ENCODE measurements at places on chromosomes 7 and 10. TPM values are rescaled to one million over a fixed set of nuclear protein-coding genes. Genes with fewer than 3 reads are reported as not detected.
A peak's percentile ranks its signal among the peaks of the same experiment; 100 is the strongest.

RAB19 gene
- 23.0 TPM for total RNA-seq

DNA sequence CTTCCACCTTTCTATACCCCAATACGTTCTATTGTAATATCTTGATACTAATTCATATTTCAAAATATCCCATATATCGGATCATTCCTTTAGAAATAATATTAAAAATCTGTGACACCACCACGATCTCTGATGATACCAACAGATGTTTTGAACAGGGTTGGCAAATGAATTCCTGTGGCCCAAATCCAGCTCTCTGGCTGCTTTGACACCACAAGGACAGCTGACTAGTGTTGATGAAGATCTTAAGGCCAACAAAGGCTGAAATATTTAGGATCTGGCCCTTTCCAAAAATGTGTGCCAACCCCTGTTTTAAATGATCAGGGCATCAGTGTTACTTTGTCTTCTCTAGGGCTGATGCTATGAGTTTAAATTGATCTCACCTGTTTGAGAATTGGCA is 380.7 kb upstream of the PFKP start:
- no peaks in the 10 kb centered on the region for H3K4me1 ChIP-seq
- H3K36me3 ChIP-seq: no peaks in the 10 kb centered on the region
- no peak for DNase-seq

DNA sequence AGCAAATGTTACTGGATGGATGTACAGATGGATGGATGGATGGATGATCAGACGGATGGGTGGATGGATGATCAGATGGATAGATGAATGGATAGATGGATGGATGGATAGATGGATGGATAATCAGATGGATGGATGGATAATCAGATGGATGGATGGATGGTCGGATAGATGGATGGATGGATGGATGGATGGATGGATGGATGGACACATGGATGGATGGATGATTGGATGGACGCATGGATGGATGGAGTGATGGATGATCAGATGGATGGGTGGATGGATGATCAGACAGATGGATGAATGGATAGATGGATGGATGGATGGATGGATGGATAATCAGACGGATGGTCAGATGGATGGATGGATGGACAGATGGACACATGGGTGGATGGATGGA is 90.3 kb upstream of the TCF7L2 start:
- H3K36me3 ChIP-seq: no peaks in the 10 kb centered on the region
- H3K4me1 ChIP-seq: no peaks in the 10 kb centered on the region
- H3K27me3 ChIP-seq: no peaks in the 10 kb centered on the region
- no peak for DNase-seq

- H3K4me3 ChIP-seq: no peak overlapping the region
- no peak for DNase-seq
- no peaks in the 10 kb centered on the region for H3K4me1 ChIP-seq
- H3K36me3 ChIP-seq: no peaks in the 10 kb centered on the region
- H3K27me3 ChIP-seq: peaks cover 4% of the 10 kb centered on the region
- H3K27ac ChIP-seq: no peak overlapping the region
Measured at GRCh38 chr7:38539477-38540081, 91.6 kb downstream of the AMPH start.

DNA sequence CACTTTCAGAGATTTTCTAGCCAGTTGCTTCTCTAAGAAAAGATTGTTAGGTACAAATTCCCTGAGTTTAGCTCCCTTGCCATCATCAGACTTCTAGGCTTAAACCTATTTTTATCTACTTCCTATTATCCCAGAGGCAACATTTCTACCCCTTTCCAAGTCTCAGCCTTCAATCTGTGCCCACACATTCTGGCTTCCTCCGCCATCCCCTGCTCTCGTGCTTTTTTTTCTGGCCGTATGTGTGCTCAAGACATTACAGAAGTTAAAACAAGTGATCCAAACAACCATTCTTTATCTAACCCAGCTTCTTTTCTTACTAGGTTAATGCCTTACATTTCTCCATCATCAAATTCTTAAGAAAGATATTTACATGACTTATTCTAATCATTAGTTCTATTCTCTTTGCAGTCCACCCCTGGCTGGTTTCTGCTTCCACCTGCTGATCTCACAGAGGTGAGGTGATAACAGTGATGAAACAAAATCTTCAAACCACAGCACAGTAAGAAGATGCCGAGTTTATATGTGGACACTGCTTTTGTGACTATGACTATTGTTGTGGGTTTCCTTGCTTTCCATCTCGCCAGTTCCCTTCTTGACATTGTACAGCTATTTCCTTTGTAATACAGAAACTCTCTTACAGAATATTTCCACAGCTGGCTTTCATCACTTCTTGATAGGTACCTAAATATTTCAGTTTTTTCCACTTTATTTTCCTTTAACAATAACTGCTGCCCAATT is 18.3 kb upstream of the CDK6 start:
- H3K27me3 ChIP-seq: no peaks in the 10 kb centered on the region
- DNase-seq: peak; percentile 68
- H3K27ac ChIP-seq: peak overlapping the region; percentile 85
- H3K4me1 ChIP-seq: peaks cover 16% of the 10 kb centered on the region

OPN1SW gene
- not detected for total RNA-seq

LIPN gene
- total RNA-seq: not detected

GRCh38 chr10:128627811-128628210 is 501.6 kb upstream of the MKI67 start:
- no peaks in the 10 kb centered on the region for H3K36me3 ChIP-seq
- DNase-seq: peak; percentile 36
- no peak overlapping the region for H3K27ac ChIP-seq

GRCh38 chr10:10892290-10892875 is 125.3 kb upstream of the CELF2 start:
- no peak for DNase-seq
- no peak overlapping the region for H3K27ac ChIP-seq
- H3K4me1 ChIP-seq: no peaks in the 10 kb centered on the region

DNA sequence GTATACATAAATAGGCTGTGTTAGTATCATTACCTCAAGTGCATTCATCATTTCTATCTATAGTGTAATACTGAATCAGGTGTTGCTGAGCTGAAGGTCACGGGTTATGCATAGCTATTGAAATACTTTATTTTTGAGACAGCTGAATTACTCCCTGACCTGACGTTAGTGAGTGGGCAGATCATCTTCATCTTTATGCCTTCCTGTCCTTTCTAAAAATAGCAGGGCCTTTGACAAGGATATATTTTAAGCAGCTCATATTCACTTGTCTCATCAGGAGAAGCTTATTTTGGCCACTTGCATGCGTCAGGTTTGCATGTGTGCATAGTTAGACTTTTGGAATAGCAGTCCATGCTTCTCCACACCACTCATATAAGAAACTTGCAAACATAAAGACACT is 63.6 kb upstream of the DKK1 start:
- H3K27me3 ChIP-seq: no peaks in the 10 kb centered on the region
- DNase-seq: no peak
- H3K4me1 ChIP-seq: no peaks in the 10 kb centered on the region
- H3K27ac ChIP-seq: no peak overlapping the region

DNA sequence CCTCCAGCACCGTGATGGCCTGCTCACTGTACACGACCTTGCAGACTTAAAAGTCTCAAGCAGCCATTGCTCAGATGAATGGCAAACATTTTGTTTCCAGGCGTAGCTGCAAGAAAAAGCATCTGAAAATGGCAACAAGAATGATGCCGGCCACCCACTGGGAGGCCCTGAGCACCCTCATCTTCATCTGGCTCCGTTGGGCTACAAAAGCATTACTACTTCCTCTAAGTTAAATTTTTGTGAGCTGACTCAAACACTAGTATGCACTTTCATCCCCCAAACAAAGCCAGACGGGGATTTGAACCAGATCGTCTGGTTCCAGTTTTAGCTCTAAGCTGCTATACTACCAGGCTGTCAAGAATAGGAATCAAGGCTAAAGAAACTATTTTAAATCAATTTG is 116.6 kb upstream of the CDK1 start:
- peaks cover 26% of the 10 kb centered on the region for H3K36me3 ChIP-seq
- H3K4me3 ChIP-seq: no peak overlapping the region
- DNase-seq: no peak
- no peak overlapping the region for H3K27ac ChIP-seq

DNA sequence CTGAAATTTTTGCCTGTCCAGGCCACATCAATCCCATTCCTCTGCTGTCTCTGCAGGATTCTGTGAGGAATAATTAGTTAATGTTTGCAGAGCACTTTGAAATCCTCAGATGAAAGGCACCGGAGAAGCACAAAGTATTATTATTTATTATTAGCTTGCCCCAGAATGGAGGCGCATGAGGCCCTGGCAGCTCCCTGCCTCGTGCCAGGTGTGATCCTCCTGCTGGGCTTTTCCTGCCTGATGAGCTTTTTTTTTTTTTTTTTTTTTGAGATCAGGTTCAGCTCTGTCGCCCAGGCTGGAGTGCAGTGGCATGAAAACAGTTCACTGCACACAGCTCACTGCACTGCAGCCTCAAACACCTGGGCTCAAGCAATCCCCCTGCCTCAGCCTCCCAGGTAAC is 65.2 kb downstream of the TCF7L2 start:
- H3K4me3 ChIP-seq: no peak overlapping the region
- no peaks in the 10 kb centered on the region for H3K4me1 ChIP-seq
- peaks cover 37% of the 10 kb centered on the region for H3K27me3 ChIP-seq
- H3K36me3 ChIP-seq: no peaks in the 10 kb centered on the region

DNA sequence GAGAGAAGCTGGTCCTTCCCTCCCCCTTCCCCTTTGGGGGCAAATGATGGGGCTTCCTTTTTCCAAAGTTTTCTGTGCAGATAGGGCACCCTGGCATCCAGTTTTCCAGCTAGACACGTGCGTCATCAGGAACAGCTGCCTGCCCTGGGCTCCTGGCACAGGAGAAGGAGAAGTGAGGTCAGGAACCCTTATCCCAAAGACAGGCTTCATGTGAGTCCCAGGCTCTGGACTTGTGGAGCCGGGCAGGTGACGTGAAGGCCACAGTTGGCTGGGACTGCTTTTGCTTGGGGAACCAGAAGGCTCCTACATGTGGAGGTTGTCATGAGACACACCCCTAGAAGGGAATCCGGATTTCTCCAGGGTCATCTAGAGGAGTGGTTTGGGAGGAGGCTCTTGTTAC is 66.5 kb downstream of the RBM20 start:
- H3K4me3 ChIP-seq: no peak overlapping the region
- no peaks in the 10 kb centered on the region for H3K36me3 ChIP-seq
- no peaks in the 10 kb centered on the region for H3K4me1 ChIP-seq
- no peak overlapping the region for H3K27ac ChIP-seq

GRCh38 chr10:20396205-20396604 is 500.9 kb downstream of the NEBL start:
- no peak for DNase-seq
- H3K27me3 ChIP-seq: no peaks in the 10 kb centered on the region
- no peaks in the 10 kb centered on the region for H3K36me3 ChIP-seq
- H3K27ac ChIP-seq: no peak overlapping the region
- H3K4me1 ChIP-seq: no peaks in the 10 kb centered on the region
- no peak overlapping the region for H3K4me3 ChIP-seq

- H3K27me3 ChIP-seq: no peaks in the 10 kb centered on the region
- H3K27ac ChIP-seq: no peak overlapping the region
- peaks cover 32% of the 10 kb centered on the region for H3K4me1 ChIP-seq
- H3K36me3 ChIP-seq: no peaks in the 10 kb centered on the region
Measured at GRCh38 chr10:62978482-62978881, 154.6 kb upstream of the NRBF2 start.

VAX1 gene
- not detected for total RNA-seq

- H3K4me3 ChIP-seq: no peak overlapping the region
- H3K27ac ChIP-seq: no peak overlapping the region
- H3K4me1 ChIP-seq: no peaks in the 10 kb centered on the region
- no peak for DNase-seq
- no peaks in the 10 kb centered on the region for H3K36me3 ChIP-seq
Measured at GRCh38 chr7:12941512-12941911, 254.1 kb downstream of the ARL4A start.

- no peak overlapping the region for H3K4me3 ChIP-seq
- peaks cover 32% of the 10 kb centered on the region for H3K36me3 ChIP-seq
- peaks cover 4% of the 10 kb centered on the region for H3K27me3 ChIP-seq
- H3K4me1 ChIP-seq: peaks cover 16% of the 10 kb centered on the region
Measured at GRCh38 chr7:132548489-132549078, 27.7 kb downstream of the PLXNA4 start.

GRCh38 chr7:156534925-156535324 is 105.6 kb upstream of the RNF32 start:
- H3K36me3 ChIP-seq: no peaks in the 10 kb centered on the region
- no peaks in the 10 kb centered on the region for H3K4me1 ChIP-seq
- no peak overlapping the region for H3K4me3 ChIP-seq
- H3K27ac ChIP-seq: no peak overlapping the region
- H3K27me3 ChIP-seq: peaks cover 5% of the 10 kb centered on the region

DNA sequence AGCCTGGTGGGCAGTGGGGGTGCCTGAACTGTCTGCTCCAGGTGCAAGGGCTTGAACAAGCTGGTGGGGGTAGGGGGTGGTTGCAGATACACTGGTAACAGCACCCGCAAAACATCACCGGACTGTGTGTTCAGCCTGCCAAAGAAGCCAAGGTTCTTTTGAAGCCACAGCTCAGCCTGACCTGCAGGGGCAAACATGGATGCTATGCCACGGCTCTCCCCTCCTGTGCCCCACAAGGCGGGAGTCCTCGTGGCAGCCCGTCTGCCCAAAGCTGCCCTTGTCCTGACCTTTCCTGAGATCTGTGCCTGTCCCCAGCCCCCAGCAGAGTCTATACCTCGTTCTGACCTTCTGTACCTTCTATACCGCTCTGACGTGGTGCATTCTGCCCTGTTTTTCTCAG is 285.7 kb downstream of the GLRX3 start:
- no peaks in the 10 kb centered on the region for H3K36me3 ChIP-seq
- no peaks in the 10 kb centered on the region for H3K4me1 ChIP-seq
- H3K27me3 ChIP-seq: peaks cover under 1% of the 10 kb centered on the region
- no peak for DNase-seq
- no peak overlapping the region for H3K4me3 ChIP-seq
- no peak overlapping the region for H3K27ac ChIP-seq

DNA sequence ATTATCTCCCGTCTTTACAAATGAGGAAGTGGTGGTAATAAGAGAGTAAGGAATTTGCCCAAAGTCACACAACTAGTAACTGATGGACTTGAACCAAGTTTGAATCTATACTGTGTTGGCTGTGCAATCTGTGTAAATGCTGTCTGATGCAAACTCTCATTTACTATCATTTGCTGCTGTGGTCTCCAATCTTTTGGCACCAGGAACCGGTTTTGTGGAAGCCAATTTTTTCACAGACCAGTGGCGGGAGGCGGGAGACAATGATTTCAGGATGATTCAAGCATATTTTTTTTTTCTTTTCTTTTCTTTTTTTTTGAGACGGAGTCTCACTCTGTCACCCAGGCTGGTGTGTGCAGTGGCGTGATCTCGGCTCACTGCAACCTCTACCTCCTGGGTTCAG is 450.0 kb upstream of the FZD8 start:
- H3K27me3 ChIP-seq: no peaks in the 10 kb centered on the region
- no peak overlapping the region for H3K4me3 ChIP-seq
- no peak overlapping the region for H3K27ac ChIP-seq
- H3K36me3 ChIP-seq: no peaks in the 10 kb centered on the region

ST8SIA6 gene
- total RNA-seq: not detected

DNA sequence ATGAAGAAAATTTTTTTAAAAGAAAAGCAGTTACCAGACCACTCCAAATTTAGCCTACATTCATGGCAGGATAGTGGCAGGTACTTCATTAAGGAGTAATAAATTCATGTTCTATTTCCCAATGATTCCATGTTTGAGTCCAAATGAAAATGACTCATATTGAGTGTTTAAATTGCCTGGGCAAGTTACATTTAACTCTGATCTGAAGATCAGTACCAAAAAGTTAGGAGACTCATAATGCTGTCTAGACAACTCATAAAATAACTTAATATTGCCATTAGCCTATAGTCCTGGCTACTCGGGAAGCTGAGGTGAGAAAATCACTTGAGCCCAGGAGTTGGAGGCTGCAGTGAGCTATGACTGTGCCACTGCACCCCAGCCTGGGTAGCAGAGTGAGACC is 13.0 kb downstream of the BRAF start:
- H3K4me3 ChIP-seq: no peak overlapping the region
- H3K27me3 ChIP-seq: no peaks in the 10 kb centered on the region
- no peak overlapping the region for H3K27ac ChIP-seq
- DNase-seq: no peak
- peaks cover 4% of the 10 kb centered on the region for H3K36me3 ChIP-seq
